ENCODE measurements at places on chromosomes 4 and X.

GRCh38 chrX:110046001-110046400, 43.1 kb downstream of the TMEM164 start:
- peak; percentile 61 for DNase-seq

DNA sequence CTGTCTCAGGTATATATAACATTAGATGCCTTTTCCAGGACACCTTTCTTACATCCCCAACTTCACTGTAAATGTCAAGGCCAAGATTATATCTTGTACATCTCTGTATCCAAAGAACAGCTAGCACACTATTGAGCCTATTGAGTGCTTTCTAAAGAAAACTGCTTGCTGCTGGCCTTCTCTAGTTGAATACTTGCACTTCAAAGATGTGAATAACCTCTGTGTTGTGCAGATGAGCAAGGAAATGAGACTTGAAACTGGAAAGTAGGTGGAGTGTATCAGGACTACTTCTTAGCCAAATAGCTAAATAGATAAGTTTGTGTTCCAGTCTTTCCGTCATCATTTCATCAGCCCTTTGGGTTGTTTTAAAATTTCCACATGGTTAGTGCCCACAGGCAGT, 704.4 kb upstream of the AMOT start:
- DNase-seq, result no peak

DNA sequence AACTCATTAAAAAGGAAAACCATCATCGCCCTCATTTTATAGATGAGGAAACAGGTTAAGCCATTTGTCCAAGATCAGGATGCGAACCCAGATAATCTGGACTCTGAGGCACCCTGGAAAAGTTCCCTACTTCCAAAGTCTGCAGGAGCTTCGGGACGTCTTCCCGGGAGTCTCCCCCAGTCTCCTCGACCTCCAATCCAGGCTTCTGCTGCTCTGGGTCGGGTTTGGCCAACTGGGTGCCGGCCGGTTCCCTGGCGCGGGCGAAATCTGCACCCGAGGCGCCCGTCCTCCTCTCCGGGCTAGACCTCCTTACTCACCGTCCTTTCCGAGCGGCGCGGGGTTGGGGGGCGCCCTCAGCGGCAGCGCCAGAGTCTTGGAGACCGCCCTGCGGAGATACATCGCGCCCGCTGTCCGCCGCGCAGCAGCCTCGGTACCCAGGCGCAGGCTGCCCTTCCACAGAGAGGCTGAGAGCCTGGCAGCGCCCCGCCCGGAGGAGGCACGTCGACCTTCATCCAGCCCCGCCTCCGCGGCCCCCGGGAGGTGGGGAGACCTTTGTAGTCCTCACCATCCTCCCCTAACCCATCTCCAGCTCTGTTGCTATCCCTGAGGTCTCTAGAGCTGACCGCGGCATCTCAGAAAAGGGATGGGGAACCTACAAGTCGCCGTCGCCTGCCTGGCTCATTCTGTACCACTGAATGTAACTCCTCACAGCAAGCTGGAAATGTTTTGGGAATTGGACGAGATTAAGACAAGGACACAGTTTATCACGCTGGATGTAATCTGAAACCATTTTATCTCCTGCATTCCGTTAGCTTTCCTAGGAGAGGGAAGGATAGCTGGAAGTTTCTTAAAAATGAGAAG, at the start of gene MGARP:
TSS of gene MGARP (minus strand) at position 466 of the 861 bp plus-strand sequence. CDS start at position 399, 67 bp downstream.
- peak; percentile 41 for DNase-seq

DNA sequence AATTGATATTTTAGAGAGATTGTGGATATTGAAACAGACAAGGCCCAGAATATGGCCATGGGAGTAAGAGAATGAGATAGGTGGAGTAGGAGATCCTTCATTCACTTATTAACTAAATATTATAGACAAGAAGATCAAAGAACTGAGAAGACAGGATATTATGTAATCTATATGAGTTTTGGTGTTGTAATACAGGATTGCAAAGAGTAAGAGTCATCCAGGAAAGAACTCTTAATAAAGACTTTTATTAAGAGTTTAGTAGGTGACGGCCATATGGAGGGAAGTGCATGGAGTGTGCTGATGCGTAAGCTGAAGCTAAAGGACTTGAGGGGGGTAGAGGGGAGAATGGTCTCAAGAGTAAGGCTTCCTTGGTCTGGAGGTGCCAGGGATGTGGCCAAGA, 153.7 kb downstream of the VEGFC start:
- no peak for DNase-seq

- no peak for DNase-seq
These were observed 94.9 kb upstream of the DDIT4L start for GRCh38 chr4:100285121-100285520.

DNA sequence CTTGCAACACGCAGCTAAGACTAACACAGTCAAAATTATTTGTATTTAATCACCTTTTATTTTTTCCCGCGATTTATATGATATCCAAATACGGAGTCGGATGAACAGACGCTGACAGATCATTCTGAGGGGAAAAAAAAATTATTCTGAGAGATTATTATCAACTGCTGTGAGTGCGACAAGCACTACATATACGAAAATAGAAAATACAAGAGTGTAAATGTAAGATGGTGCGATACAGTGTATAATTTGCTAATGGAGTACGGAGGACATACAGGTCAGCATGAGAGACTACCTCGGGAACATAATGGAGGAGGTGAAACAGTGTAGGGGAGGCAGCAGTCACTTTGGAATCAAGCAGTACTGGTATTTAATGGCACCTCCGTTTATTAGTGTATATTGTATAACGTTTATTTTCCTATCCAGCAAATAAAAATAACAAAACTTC, 2.8 kb upstream of the LIN54 start:
- peak; percentile 35 for DNase-seq

DNA sequence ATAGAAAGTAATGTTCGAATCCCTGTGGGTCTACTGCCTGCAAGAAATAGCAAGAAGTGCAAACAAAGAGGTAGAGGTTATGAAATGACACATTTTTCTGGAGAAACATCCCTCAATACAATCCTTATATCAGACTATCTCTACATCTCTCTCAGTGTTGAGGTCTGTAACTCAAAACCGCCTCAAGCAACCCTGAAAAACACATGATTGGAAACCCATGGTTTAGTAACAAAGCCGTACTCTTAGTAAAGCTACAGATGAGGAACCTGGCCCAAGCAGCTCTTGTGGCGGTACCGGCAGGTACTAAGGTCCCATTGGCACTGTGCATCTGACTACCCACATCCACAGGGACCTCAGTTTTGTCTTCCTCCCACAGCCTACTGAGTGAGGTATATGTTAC, 53.9 kb downstream of the IRF2 start:
- DNase-seq, result no peak

DNA sequence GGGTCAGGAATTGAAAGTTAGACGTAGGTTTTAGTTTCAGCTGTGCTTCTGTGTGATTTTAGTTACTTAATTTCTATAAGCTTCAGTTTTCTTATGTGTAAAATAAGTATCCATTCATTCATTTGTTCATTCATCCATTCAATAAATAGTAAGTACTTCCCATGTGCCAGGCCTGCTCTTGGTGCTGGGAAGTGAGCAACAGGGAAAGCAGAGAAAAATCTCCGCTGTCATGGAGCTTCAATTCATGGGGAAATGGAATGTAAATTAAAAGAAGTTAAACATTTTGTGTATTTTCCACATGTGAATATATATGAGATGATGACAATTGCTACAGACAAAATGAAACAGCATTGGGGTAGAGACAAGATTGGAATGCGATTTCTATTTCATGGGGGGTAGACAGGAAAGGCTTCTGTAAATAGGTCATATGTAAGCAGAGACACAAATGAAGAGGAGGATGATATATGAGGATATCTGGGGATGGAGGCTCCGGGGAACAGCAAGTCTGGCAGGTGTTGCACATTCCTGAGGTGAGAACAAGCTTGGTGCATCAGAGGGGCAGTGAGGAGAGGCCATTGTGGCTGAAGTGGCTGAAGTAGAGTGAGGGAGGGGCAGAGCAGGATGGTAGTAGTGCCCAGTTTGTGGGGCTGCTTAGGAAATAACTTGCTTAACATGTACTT, 66.2 kb downstream of the FHIP1A start:
- no peak for DNase-seq

DNA sequence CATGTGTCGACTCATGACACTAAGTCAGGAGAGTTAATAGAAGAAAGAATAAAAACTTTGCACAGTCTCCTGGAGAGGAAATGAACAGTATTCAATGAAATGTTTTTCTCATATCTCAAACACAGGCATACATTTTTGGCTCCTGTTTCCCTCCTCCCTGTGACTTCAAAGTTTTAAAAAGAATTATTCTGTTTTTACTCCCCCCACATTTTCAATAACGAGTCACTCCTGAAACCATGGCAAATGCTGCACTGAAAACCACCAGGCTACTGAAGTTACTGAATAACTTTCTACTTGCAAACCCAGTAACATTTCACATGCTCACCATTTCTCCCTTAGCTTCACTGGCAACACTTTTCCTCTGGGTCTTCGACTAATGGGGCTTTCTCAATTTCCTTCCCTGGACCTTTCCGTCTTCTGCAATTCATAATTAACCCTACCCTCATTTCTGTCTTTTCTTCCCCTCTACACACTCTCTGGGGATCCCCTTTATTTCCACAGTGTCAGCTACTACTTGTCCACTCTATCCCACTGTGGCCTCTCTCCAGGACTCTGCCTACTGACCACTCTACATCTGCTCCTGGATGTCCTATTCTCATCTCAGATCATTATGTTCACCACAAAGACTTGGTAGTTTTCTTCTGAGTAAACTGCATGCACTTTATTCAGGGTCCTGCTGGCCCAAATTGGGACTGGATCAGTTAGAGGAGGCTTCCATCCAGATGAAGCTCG, 225.8 kb upstream of the ETNPPL start:
- DNase-seq, result no peak

DNA sequence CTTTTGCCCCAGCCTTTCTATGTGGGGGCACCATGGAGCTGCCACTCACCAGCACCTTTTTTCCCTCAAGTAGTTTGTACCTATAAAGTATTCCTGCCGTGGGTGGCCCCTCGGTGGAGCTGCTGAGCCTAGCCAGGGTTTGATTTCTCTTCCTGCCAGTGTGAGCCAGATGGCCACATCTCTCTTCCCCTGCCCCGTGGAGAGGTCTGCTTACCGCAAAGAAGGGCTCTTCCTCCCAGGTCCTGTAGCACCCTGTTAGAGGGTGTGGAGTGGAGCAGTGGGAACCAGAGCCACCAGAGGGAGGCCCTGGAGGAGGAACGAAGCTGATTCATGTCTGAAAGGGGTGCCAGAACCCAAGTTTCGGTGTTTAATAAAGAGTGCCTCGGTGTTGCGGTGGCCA, 95.4 kb downstream of the PTTG2 start:
- peak; percentile 14 for DNase-seq

DNA sequence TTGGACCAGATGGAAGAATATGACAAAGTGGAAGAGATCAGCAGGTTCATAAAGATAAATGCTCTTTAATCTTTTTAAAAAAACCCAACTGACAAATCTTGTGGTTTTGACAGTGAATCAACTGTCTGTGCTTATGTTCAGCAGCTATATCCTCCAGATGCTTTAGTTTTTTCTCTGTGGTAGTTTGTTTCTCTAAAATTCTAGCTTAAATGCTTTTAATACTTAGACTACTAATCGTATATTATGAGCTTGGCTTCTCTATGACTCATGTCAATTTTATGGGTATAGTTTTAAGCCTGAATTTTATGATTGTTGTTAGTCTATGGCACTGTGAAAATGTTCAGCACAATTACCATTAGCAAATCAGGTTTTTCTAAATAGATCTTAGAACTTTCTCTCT, 12.9 kb downstream of the HHIP start:
- peak; percentile 33 for DNase-seq

- DNase-seq, result no peak
These were observed 64.0 kb downstream of the NBDY start for GRCh38 chrX:56793112-56793430.

- no peak for DNase-seq
These were observed 543.1 kb downstream of the GBA3 start for GRCh38 chr4:23235628-23236390.

GRCh38 chrX:72046447-72046846, 85.3 kb downstream of the RTL5 start:
- DNase-seq, result peak; percentile 93

DNA sequence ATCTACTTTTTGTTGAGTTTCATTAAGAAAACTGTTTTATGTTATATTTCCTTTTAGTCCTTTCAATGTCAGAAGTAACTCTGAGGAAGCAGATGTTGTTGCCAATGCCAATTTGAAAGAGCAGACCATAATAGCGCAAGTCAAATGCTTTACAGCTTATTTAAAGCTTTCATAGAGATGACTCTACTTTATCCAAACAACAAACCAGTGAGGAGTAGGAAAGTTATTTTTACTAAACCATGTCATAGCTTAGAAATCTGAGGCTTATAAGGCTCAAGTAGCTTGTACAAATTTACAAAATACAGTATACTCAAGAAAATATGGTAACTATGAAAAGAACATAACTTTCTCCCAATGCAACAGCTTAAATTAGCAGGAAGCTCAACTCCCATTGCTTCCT, 40.1 kb upstream of the SPOCK3 start:
- no peak for DNase-seq

- DNase-seq, result peak; percentile 25
These were observed 468 bp downstream of the GLA start for GRCh38 chrX:101407167-101407747.

GRCh38 chrX:48541140-48541814, 1.8 kb downstream of the TBC1D25 start:
- DNase-seq, result no peak

DNA sequence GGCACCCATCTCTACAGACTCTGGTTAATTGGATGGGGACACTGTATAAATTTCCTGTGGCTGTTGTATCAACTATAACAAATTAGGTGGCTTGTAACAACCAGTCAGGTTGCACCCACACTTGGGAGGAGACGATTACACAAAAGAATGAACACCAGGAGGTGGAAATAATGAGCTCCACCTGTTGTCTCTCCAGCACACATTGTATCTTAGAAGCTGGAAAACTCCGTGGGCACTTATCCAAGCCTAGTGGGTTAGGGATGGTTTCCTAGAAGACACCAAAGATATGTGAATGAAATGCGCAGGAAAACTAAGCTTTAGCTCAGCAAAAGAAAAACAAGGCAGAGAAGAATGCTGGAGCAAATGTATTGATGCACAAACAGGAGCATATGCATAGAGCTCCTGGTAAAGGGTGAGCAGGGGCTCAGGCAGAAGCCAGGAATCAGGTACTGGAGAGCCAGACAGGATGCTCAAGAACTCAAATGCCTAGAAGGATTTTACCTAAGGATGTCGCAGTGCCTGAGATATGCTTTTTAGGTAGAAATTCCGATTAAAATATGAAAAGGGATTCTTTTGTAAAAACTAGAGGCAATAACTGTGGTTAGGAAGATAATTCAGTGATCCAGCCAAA, 111.7 kb downstream of the GALNTL6 start:
- no peak for DNase-seq

DNA sequence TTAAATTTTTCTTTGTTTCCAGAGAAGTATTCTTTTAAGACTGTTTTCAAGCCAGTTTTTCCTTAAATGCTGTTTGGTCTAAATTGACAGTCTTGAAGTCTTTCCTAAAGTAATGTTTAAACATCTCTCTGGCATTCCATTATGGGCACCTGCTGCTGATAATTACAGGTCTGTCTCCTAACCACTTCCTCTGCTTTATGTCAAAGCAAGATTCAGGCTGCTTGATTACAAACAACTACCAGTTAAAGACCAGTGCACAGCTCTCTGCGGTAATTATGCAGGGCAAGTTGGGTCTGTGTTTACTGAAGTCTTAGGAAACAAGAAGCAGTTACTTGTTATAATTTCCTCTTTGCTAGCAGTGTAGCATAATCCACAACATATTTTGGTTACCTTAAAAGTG, 17.6 kb downstream of the UNC5C start:
- DNase-seq, result no peak

- no peak for DNase-seq
These were observed 23.0 kb upstream of the SLC25A4 start for GRCh38 chr4:185119927-185120630.

- no peak for DNase-seq
These were observed 39.7 kb downstream of the LGI2 start for GRCh38 chr4:24991015-24991414.

Measured in NCI-H82 (cell line).